ENCODE measurements at places on chromosomes 6 and 20.

GRCh38 chr6:120383681-120384080 is 950.6 kb downstream of the TBC1D32 start:
- H3K4me1 ChIP-seq = no peaks in the 10 kb centered on the region
- DNase-seq = no peak
- H3K4me3 ChIP-seq = no peak overlapping the region
- H3K27me3 ChIP-seq = no peaks in the 10 kb centered on the region
- H3K27ac ChIP-seq = no peak overlapping the region
- H3K36me3 ChIP-seq = no peaks in the 10 kb centered on the region

DNA sequence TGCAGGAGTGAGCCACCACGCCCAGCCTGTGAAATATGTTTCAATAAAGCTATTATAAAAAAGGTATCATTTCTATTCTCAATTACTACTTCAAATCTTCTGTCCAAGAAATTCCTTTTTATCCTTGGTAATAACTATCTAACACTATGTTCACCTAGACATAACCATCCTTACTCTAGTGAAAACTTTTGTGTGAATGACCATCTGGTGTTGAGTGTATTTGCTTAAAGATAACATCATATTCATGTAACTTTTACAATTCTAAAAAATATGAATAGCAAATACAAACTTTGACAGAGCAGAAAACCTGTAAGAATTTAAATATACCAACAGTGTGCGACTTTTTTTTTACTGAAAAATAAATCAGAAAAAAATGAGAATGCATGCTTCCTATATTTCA is 96.9 kb downstream of the MAP3K5 start:
- H3K27ac ChIP-seq = peak overlapping the region; percentile 22
- no peak for DNase-seq
- no peak overlapping the region for H3K4me3 ChIP-seq
- no peaks in the 10 kb centered on the region for H3K4me1 ChIP-seq
- no peaks in the 10 kb centered on the region for H3K27me3 ChIP-seq

- peak within 1 kb of the TSS; percentile 37 for H3K4me3 ChIP-seq
- peaks cover 17% of the 10 kb centered on the region for H3K27me3 ChIP-seq
- peak; percentile 83 for DNase-seq
- no peaks in the 10 kb centered on the region for H3K36me3 ChIP-seq
- H3K27ac ChIP-seq = peak within 1 kb of the TSS; percentile 77
- H3K4me1 ChIP-seq = no peaks in the 10 kb centered on the region
Measured at GRCh38 chr20:45347936-45348778, at the start of gene SDC4. TSS of gene SDC4 (minus strand) at chr20:45348424. CDS start at chr20:45348384, 40 bp downstream.

DNA sequence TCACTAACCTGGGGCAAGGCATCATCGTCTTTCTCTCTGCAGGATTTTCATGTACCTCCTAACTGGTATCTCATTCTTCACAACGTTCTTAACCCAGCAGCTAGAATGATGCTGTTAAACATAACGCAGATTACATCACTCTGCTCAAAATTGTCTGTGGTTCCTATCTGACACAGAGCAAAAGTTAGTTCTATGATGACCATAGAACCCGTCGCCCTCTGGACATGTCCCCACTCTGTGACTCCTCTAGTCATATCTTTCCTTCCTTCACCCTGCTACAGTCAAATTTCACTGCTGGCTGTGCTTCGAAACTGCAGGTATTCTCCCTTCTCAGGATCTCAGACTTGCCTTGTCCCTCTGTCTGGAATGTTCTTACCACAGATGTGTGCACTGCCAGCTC is 87.4 kb upstream of the TPD52L1 start:
- H3K36me3 ChIP-seq = no peaks in the 10 kb centered on the region
- DNase-seq = no peak
- H3K4me3 ChIP-seq = no peak overlapping the region
- no peak overlapping the region for H3K27ac ChIP-seq
- H3K27me3 ChIP-seq = no peaks in the 10 kb centered on the region

GRCh38 chr6:164346631-164347030 is 932.1 kb downstream of the QKI start:
- H3K27me3 ChIP-seq = no peaks in the 10 kb centered on the region
- H3K27ac ChIP-seq = no peak overlapping the region
- no peaks in the 10 kb centered on the region for H3K36me3 ChIP-seq
- DNase-seq = no peak
- H3K4me3 ChIP-seq = no peak overlapping the region

Measured in spleen (tissue), 13 donors.